ENCODE measurements at places on chromosomes 12 and 14. TPM values are rescaled to one million over a fixed set of nuclear protein-coding genes. Genes with fewer than 3 reads are reported as not detected.

The NOVA1 gene
- 1.5 TPM for total RNA-seq

The TBX5 gene
- not detected for total RNA-seq

The PSMA6 gene
- total RNA-seq = 241 TPM

DNA sequence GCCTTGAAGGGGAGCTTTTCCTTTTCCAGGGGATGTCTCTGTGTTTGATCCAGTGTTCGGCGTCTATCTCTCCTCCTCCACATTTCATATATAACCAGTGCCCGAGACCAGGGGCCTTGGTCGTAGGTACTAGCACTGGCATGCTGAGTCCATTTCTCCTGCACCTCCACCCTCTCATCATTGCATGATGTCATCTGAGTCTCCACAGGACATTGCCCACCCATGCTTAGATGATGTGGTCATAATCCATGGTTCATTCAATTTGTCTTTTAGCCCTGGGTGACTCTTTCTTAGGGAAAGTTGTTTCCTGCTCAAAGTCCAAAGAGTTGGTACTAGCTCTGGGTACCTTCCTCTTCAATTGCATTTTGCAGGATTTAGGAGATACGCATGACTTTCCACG, 328.1 kb downstream of the BCL11B start:
- no peak for DNase-seq

All from myocyte (in vitro differentiated cells).